Germinal center (tissue), 1 donor: ENCODE measurements at places on chromosomes 5 and 9.

GRCh38 chr9:6819112-6819511, 61.3 kb downstream of the KDM4C start:
- DNase-seq, result no peak

DNA sequence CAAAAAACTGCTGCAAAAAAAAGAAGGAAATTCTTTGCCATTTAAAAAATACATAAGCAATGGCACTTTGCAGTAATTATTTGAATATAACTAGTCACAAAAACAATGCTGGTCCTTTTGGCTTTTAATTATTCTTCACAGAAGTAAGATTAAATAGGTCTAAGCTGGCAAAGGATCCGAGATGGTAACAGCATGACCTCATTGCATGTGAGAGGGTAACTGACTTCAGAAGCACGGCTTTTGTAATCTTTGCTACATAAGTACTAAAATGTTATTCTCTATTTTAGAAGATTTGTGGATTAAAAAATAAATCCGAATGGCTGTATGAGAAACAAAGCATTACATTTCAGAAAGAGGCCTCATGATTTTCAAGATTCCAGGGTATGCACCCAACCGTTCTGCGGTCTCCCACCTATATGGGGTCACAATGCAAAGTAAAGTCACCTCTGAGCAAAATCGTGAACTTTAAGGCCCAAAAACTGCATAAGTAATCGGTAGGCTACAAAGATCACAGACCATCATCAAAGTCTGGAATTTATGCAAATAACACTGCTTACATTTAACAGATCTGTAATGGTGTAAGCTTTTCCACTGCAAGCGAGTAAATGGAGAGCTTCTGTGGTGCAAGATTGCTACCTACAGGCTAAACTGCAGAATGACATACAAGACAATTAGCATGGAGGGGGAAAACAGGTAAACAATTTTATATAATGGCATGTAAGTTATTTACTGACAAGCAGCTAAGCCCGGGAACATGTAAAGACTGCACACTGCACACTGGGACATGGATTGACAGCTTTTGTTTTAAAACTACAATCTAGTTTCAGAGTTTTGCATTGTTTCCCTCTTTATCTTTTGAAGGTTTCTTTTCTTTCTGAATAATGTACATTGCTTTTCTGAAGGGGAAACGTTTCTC, 231.6 kb downstream of the SLF1 start:
- peak; percentile 46 for DNase-seq

DNA sequence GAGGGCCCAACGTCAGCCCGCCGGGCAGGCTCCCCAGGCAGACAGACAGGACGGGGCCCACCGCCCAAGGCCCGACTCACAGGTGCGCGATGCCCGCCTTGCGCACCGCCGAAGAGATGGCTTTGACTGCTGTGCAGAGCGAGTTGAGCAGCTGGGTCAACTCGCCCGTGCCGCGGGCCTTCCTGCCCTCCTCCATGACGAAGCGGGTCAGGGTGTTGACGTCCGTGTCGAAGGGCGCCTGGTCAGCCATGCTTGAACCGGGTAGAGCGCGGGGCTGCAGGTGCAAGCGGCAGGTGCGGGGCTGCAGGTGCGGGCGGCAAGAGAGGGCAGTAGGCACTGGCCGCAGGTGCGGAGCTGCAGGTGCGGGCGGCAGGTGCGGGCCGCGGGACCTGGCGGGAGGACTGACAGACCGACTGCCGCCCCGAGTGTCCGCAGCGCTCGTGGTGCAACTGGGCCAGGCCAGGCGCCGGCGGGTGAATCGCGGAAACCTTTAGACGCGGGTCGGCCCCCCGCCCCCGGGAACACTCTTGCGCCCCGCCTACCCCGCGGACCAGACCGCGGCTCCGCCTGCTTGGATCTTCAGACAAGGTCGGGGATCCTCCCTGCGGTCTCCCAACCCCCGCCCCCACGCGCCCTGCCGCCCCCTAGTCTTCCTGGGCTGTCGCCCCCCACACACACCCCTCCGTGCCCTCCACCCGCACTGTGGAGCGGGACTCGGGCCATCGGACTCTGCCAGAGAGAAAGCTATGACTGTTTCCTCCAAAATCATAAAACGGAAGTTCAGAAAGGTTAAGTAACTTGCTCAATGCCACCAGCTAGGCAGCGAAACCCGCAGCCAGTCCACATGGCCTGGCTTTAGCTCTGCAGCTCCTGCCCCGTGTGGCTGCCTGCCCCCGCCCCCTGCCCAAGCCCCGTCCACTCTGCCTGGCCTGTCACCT, at the start of gene FBP1:
Gene FBP1, minus strand, starts transcription at position 458 of the 938 bp plus-strand sequence. Its CDS starts 208 bp downstream, at position 250.
- peak; percentile 60 for DNase-seq

DNA sequence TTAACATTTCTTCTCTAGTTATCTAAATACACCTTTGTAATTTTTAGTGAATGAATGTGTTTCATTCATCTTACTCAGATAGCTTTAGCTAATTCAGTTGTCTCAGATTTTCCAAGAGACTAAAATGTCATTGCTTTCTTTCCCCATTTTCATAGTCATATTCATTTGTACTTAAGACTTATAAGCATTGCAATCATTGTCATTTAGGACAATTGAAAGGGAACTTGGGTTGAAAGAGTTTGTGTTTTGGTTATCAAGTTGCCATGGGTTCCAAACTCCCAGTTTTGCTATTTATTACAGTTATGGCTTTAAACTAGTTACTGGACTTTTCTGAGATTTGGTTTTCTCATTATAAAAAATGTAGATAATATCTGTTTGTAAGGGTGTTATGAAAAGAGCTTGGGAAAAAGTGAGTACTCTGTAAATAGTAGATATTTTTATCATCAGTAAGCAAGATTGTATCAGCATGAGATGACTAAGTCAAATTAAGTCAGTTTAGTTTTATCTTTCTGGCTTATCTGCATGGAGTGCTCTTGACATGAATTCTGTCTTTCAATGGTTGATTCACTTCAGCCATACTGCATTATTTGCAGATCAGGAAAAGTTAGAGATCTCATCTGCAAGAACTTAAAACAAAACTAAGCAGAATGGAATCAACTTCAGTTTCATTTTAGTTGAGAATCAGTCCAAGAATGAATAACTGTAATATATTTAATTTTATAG, 107.5 kb downstream of the PBX3 start:
- no peak for DNase-seq

- no peak for DNase-seq
Measured at GRCh38 chr5:79423296-79423695, 90.6 kb downstream of the HOMER1 start.

- no peak for DNase-seq
Measured at GRCh38 chr5:100974082-100974481, 71.0 kb upstream of the ST8SIA4 start.

GRCh38 chr9:128987805-128988204, 40.3 kb downstream of the NUP188 start:
- DNase-seq, result no peak

- no peak for DNase-seq
Measured at GRCh38 chr9:9938432-9938831, 674.4 kb downstream of the PTPRD start.

GRCh38 chr5:106843812-106844416, 826.8 kb downstream of the EFNA5 start:
- no peak for DNase-seq

GRCh38 chr5:137336565-137337120, 162.5 kb downstream of the SPOCK1 start:
- DNase-seq, result no peak

DNA sequence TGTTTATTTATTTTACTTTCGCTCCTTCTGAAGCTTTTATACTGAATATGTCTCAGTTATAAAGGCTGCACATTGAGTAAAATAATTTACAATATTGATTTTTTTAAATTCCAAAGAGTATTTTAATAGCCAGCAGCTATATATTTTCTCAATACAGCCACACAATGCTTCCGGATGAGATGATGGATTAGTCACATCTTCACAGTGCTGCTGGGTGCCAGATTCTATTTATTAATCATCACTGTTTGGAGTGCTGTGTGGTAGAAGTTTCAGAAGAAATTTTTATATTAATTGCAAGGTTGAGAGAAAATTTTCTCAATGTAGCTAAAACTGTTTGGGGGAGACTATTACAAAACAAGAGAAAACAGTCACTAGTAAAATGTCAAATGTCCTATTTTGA, 989.8 kb downstream of the TLE4 start:
- DNase-seq, result no peak

- DNase-seq, result no peak
Measured at GRCh38 chr5:124536333-124536732, 210.1 kb downstream of the ZNF608 start.

- DNase-seq, result no peak
Measured at GRCh38 chr5:152151113-152151512, 226.5 kb upstream of the GLRA1 start.

DNA sequence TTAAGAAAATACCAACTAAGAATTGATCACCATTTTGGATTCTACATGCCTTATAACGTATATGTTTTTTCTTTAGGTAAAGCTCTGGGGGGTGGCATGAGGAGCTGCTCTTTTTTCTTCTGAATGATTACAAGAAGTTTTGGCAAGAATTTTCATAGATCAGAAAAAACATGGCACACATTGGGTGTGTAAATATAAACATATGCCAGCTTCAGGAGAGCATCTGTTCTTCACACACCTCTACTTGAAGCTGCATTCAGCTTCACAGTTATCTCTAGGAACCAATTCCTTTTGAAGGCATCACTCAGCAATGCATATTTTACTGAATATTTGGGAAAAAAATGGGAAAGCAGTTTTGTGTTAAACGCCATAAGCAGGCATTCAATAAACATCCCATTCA, 122.7 kb upstream of the GHR start:
- DNase-seq, result no peak

DNA sequence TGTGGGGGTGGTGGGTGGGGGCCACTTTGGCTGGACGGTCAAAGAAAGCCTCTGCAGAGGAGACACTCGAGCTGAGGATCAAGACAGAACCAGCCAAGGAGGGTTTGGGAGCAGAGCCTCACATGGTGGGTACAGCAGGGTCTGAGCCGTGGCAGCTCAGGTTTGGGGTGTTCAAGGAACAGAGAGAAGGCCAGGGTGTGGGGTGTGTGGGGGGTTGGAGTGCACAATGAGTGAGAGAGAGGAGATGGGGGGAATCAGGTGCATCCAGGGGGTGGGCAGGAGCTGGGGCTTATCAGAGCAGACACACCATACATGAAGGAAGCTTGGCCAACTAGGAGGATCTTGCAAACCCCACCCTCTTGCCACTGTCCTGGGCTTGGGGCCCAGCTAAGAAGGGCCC, 140.0 kb downstream of the NSG2 start:
- DNase-seq, result no peak

DNA sequence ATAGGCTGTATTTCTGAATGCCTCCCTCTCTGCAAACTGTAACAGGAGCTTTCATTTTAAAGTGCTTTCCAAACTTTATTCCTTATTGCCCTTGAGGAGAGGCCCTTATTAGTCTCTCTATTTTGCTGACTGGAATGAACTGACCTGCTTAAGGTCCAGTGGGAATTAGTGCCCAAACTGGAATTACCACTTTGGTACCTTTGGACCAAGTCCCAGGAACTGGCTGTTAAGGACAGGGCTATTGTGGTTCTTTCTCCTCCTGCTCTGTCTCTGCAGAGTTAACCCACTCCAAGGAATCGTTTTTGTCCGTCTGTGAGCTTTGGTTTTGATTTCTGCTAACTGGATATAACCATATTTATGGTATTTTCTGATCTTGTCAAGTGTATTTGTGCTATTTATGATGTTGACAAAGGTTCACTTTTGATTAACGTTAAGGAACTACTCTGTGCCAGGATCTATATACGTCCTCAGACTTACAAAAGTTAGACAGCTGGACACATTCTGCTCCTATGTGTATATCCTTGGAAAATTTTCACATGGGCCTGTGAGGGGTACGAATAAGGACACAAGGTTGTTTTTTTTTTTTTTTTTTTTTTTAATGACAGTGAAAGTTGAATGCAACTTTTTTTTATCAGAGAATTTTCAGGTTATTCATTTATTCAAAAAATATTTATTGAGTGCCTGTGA, 189.1 kb upstream of the ANKRD55 start:
- DNase-seq, result no peak

GRCh38 chr9:98854266-98854665, 46.8 kb downstream of the GALNT12 start:
- DNase-seq, result no peak

- DNase-seq, result no peak
Measured at GRCh38 chr9:95023217-95024003, 294.1 kb downstream of the FANCC start.

GRCh38 chr5:77709340-77709739, 66.8 kb downstream of the TBCA start:
- no peak for DNase-seq

DNA sequence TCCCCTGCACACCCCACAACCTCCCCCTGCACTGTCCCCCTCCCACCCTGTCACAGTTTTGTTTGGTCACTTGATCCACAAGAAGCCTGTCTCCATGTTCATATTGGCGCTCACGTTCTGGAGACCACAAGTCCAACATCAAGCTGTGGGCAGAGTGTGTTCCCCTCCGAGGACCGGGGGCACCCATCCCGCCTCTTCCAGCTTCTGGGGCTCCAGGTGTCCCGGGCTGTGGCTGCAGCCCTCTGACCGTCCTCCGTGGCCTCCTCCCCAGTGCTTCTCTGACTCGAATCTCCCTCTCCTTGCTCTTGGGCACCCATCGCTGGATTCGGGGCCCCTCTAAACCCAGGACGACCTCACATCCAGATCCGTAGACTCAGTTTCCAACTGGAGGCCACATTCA, 49.2 kb downstream of the PLEKHG4B start:
- DNase-seq, result no peak
